ENCODE measurements at places on chromosomes 11 and 22. TPM values are rescaled to one million over a fixed set of nuclear protein-coding genes. Genes with fewer than 3 reads are reported as not detected.

GRCh38 chr11:112425121-112425520, 164.5 kb upstream of the PLET1 start:
- DNase-seq, result peak; percentile 18

DNA sequence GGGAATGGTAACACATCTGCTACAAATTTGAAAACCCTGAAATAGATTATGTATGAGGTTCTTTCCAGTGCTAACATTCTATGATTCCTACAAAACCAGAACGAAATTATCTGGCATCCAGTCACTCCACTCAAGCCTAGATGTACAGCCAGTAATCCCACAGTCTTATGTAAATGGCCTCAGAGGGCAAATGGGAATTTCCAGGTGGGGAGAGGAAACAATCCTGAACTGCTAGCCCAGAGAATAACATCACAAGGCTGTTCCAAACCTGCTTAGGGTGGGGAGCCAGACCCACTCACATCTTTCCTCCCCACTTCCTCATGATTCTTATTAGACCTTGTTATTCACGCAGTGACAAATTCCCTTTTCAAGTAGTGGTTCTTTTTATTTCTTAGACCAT, 3.5 kb downstream of the FIBIN start:
- DNase-seq, result no peak

DNA sequence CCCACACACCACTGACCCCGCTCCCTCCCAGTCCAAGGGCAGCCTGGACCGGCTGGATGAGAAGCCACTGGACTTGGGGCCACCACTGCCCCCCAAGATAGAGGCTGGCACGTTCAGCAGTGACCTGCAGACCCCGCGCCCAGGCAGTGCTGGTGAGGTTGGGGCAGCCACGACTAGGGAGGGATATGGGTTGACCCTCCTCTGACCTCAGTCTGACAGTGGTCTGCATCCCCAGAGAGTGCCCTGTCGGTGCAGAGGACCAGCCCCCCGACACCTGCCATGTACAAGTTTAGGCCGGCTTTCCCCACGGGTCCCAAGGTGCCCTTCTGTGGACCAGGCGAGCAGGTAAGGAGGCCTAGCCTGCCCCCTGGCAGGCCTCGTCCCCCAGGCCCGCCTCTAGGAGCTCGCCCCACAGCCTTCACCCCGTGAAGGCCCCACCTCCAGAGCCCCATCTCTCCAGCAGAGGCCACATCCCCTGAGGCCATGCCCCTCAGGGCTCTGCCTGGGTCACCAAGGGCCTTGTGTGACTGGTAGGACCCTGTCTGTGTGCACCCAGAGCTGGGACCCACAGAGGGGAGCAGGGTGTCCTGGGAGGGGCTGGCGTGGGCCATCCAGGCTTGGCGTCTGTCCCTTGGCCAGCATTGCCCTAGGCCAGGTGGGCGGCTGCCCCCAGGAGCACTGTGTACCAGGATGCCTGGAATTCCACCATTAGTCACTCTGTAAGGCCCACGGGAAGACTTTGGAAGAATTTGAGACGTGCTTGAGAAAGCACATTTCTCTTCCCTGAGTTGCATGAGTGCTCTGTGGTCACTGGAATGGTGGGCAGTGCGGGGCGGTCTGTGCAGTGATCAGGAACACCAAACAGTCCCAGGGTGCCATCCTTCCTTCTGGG, 9.4 kb downstream of the CCDC188 start:
- peak; percentile 70 for DNase-seq

GRCh38 chr22:37300551-37301017, 18.3 kb downstream of the CYTH4 start:
- DNase-seq, result no peak

GRCh38 chr22:25062386-25063085, 110.0 kb downstream of the KIAA1671 start:
- no peak for DNase-seq

- peak; percentile 54 for DNase-seq
These were observed at the start of gene MCAT for GRCh38 chr22:43142880-43143562. MCAT (minus strand) TSS chr22:43143398; CDS start chr22:43143348, 50 bp downstream.

DNA sequence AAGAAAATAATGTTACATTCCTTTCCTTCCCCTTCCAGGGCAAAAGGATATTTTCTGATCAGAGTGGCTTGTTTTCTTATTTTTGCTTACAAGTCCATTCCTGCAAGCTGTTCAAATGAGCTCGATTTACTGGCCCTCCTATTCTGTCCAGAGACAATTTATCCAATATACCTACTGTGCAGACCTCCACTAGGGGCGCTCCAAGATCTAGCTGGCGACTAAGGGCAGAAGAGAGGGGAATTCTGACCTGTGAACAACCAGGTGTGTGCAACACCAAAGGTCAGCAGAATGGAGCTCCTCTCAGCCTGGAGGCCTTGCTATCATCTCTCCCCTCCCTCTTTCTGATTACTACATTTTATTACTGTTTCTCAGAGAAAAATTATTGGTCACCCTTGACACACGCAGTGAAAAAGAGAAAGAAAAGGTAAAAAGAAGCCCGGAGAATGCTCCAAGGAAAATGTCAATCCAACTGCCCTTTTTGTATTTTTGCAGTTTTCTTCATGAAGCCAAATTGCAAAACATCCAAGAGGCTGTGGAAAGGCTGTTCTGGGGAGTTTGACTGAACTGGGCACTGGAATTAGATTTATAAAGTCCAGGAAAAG, 3.2 kb downstream of the SEZ6L start:
- DNase-seq, result peak; percentile 19

GRCh38 chr11:45677770-45678512, 12.5 kb upstream of the CHST1 start:
- no peak for DNase-seq

GRCh38 chr22:30705710-30706651, 11.3 kb downstream of the OSBP2 start:
- peak; percentile 84 for DNase-seq

DNA sequence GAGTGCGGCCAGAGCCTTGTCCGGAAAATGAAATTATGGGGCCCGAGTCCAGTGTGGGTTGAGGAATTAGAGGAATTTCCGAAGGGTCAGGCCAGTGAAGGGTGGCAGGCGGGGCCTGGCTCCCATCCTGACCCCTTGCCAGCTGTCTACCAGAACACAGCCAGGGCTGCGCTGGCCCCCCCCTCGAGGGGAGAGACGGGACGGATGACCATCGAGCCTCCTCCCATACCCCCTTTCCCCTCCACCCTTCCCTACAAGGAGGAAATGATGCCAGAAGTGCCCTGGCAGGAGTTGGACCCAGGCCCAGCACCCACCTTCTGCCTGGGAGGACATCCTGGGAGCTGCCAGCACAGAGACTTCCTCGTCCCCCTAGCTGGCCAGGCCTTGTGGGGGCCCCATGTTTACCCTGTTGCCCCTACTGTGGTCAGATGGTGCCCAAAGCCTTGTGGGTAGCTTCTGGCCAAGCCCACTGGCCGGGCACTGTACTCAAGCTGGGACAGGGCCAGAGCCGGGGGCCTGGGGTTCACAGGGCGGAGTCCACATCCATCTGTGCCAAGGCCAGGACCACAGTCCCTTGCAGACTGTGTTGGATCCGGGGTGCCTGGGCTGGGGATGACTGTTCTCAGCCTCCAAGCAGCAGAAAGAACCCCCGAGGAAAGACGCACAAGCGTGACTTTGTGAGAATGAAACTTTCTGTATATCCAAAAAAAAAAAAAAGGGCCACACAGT, 20.8 kb downstream of the ARVCF start:
- DNase-seq, result no peak

GRCh38 chr11:102111011-102111786, 952 bp downstream of the YAP1 start:
- DNase-seq, result peak; percentile 75

The IL10RA gene
- total RNA-seq, result 0.07 TPM

The OR52H1 gene
- not detected for total RNA-seq

The ELP4 gene
- total RNA-seq, result 60.0 TPM

The TPBGL gene
- not detected for total RNA-seq

The LINC01488 gene
- not detected for total RNA-seq

The LDLRAD3 gene
- total RNA-seq, result 12.1 TPM

The LRRC74B gene
- not detected for total RNA-seq

The MLC1 gene
- total RNA-seq, result not detected

The SLC7A4 gene
- not detected for total RNA-seq

Data from M059J (cell line).